ENCODE measurements at places on chromosomes 2 and 18. TPM values are rescaled to one million over a fixed set of nuclear protein-coding genes. Genes with fewer than 3 reads are reported as not detected.

The NTSR2 gene
- not detected for total RNA-seq

The RAPGEF4 gene
- total RNA-seq, result 18.4 TPM

The POTEC gene
- total RNA-seq, result not detected

The TTC27 gene
- 12.5 TPM for total RNA-seq

The DSG4 gene
- not detected for total RNA-seq

The TMEM247 gene
- not detected for total RNA-seq

The PROKR1 gene
- total RNA-seq, result not detected

The RSAD2 gene
- total RNA-seq, result 0.25 TPM

The ALPI gene
- total RNA-seq, result not detected

The RAB17 gene
- not detected for total RNA-seq

The SLC35F5 gene
- total RNA-seq, result 64.6 TPM

The FOXI3 gene
- not detected for total RNA-seq

The RAB1A gene
- total RNA-seq, result 92.3 TPM

The CD8B2 gene
- 0.74 TPM for total RNA-seq

The SERPINB2 gene
- total RNA-seq, result 25.5 TPM

The KLHL14 gene
- total RNA-seq, result 0.98 TPM

The KCNS3 gene
- total RNA-seq, result 20.1 TPM

The TMEFF2 gene
- total RNA-seq, result not detected

The UGT1A3 gene
- not detected for total RNA-seq
